ENCODE measurements at places on chromosomes 13 and 19. TPM values are rescaled to one million over a fixed set of nuclear protein-coding genes. Genes with fewer than 3 reads are reported as not detected.
A peak's percentile ranks its signal among the peaks of the same experiment; 100 is the strongest.

PLIN5 gene
- 42.3 TPM for total RNA-seq

GARIN5A gene
- 2.6 TPM for total RNA-seq

MADCAM1 gene
- total RNA-seq, result 0.66 TPM

CFAP97D2 gene
- 2.2 TPM for total RNA-seq

LILRA5 gene
- total RNA-seq, result 1.7 TPM

SIGLEC8 gene
- not detected for total RNA-seq

FCAR gene
- not detected for total RNA-seq

ZNF44 gene
- total RNA-seq, result 7.2 TPM

MIR17HG gene
- total RNA-seq, result 4.3 TPM

SBK3 gene
- total RNA-seq, result not detected

DNA sequence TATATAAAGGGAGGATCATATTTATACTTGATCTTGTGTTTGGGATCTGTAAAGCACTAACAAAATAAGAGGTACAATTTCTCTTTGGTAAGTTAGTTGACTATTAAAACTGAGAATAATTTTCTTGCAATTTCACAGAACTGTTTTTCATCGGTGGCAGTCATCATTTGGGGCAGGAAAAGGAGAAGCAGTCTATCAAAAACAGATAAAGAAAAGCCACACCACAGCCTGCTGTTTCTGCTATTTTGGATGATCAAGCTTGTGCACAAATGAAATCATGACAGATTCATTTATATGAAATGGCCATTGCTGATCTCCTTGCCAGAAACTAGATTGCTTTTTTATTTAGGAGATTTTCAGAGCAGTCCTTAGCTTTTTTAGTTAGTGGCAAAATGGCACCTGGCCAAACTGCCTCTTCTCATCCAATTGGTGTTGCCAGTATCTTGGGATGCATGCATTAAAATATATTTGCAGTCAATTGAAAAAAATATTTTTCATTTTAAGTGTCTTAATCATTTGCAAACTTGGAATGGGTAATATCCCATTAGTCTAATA is 326.0 kb downstream of the HS6ST3 start:
- no peak for DNase-seq

DNA sequence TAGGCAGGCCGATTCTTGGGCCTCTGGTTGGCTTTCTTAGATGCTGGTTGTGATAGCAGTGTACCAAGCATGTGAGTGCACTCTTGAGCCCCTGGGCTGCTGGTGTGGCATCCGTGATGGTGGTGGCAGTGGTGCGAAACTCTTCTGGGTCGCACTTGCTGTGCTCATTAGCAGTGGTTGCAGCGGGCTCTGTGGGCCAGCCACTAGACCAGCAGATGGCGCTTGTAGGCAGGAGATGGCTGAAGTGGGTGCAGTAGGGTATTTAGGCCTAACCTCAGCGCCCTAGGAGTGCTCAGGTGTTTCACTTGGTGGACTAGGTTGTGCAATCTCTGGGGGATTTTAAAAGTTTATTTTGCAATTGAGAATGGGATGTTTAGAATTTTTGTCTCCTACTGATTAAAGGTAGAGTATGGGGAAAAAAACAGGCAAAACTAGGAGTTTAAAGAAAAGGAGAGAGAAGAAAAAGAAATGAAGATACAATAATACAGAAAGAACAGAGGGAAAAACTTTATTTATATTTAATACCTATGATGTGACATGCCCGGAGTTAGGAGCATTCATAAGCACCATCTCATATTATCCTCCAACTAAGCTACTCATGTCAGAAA is 4.3 kb upstream of the ZNF17 start:
- peak; percentile 50 for DNase-seq

GRCh38 chr19:4738734-4739133 is 15.1 kb upstream of the DPP9 start:
- no peak for DNase-seq

- no peak for DNase-seq
These were observed 13.5 kb downstream of the SNRNP70 start for GRCh38 chr19:49098795-49099194.

GRCh38 chr13:25778365-25778764 is 273.5 kb downstream of the SHISA2 start:
- DNase-seq, result no peak

GRCh38 chr19:16660763-16661479 is at the start of gene TMEM38A:
Gene TMEM38A (plus strand): TSS chr19:16661139. CDS start chr19:16661218, 79 bp downstream.
- peak; percentile 48 for DNase-seq

- no peak for DNase-seq
These were observed 20.5 kb downstream of the SLC15A1 start for GRCh38 chr13:98731925-98732324.

GRCh38 chr19:38351865-38352395 is 16.3 kb downstream of the CATSPERG start:
- no peak for DNase-seq

DNA sequence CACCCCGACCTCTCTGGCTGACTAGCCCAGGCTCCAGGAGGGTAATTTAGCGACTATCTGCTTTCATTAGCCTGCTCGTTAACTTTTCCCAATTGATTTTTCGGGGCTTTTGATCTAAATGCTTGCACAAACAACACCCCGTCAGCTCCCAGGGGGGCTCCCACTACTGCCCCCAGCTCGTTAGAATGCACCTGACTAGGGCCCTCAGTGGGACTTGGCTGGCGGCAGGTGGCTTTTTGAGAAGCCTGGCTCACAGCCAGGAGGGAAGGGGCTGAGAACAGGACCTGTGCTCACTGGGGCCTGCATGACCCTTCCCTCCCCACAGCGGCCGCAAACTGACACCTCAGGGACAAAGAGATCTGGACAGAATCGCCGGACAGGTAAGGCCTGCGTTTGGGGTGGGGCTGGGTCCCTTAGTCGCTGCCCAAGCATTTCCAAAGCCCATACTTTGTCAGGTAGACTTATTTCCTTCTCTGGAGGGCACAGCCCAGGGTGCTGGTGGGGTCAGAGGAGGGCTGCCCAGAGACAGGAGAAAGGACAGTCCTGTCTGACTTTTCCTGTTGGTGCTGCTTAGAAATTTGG is 7.6 kb upstream of the CD79A start:
- DNase-seq, result no peak

DNA sequence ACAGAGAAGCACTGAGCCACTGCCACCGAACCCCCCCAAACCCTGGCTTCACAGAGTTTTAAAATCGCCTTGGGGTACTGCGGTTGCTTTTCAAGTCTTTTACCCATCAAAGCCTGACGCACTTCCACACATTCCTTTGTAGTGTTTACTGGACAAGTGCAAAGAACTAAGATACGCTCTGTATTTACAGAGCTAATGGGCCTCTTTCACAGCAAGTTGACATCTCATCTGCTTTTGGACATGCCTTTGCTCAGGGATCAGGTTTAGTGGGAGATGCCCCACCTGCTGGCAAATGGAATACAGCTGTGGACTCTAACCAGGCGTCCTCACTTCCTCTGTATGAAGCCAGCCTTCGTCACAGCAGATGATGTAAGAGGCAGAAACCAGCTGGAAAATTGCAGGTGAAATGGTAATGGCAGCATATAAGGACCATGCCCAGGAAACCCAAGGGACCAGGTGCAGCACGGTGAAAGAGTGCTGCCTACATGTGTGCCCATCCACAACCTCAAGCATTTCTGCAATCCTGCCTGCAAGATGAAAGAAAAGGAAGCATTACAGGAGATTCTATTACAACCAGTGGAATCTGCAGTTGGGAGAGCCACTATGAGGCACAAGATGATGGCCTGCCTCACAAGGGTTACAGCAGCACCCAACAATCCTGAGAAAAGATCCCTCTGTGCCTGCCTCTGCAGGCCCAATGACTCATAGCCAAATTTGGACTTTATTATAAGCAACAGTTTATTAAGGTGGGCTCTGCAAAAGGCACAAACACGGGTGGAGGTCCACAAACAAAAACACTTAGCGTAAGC is 34.7 kb downstream of the BRD4 start:
- DNase-seq, result peak; percentile 31

DNA sequence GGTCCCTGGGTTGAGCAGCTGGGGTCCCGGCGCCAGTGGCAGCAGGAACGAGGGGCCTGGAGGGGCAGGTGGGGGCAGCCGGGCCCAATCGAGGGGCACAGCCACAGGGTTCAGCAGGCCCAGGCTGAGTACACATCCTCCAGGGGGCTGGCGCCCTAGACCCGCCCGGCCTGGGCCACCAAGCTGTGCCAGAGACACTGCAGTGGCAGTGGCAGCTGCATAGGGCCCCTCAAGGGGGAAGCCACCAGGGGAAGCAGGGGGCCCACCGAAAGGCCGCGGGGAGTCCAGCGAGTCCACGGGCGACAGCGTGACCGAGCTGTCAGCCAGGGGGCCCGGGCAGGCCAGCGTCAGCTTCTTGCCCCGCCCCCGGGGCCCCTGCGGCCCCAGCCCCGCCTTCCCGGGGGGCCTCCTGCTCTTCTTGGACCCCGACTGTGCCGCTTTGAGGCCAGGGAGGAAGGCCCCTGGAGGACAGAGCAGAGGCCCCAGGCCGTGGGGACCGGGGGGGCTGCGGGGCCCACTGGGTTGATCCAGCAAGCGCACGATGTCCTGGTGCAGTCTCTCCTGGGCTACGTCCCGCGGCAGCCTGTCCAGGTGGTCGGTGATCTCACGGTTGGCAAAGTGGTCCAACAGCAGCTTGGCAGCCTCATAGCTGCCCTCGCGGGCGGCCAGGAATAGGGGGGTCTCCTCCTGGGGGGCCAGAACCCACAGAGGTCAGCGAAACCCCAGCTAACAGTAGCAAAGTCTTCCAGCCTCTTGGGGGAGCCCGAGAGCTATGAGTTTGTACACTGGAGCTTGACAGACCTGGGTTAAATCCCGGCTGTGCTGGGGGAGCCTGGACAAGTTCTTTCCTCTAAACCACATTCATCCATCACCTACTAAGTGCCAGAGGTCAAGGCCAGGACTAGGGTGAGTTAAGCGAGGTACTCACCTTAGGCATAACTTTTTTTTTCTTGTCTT is 39.5 kb downstream of the NOTCH3 start:
- DNase-seq, result no peak

- DNase-seq, result no peak
These were observed 53.8 kb upstream of the RCBTB2 start for GRCh38 chr13:48586591-48587103.

DNA sequence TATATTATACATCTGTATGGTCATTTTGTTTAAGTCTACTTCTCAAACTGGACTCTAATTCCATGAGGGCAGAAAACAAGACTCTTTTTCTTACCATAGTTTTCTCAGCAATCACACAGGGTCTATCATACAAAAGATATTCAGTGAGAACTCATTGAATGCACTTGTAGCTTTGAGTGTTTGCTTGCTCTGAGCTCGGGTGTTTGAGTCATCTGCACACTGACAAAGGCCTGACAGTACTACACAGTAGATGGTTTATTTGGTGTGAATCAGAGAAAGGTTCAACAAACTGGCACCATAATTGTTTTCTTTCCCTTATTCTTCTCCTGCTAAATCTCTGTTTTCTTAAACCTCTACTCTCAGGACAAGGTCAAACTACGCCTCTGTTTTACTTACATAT is 586.4 kb downstream of the LMO7 start:
- no peak for DNase-seq

DNA sequence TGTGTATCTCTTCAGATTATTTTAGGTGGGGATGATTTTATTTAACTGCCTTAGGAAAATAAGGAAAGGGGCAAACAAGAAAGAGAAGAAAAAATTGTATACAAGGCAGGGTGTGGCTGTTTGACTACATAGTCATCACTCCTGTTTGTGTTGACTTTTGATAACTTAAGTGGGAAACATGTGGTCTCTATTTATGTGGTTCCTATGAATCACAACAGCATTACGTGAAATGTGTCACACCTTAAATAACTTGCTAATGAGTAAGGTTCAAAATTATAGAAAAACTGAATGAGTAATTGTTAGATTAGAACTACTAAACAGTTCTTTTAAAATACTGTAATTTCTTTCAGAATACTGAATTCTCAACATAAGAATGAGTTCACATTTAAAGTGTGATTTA is 69.3 kb downstream of the LMO7 start:
- no peak for DNase-seq

DNA sequence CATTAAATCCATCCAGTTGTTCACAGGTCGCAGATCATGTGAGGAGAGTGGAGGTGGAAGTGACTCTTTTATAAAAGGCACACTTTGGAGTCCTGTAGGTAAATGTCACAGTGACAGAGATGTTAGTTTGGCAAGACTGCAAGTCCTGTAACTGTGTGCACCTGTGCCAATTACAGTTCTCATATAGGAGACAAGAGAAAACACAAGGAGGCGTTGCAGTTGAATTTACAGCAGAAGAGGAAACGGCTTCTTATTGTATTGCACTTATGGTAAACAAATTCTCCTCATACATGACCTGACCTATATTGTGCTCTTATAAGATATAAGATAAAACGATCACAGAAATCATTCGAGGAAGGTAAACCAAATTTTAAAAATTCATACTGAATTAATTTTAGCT is 732.8 kb upstream of the SLC10A2 start:
- no peak for DNase-seq

DNA sequence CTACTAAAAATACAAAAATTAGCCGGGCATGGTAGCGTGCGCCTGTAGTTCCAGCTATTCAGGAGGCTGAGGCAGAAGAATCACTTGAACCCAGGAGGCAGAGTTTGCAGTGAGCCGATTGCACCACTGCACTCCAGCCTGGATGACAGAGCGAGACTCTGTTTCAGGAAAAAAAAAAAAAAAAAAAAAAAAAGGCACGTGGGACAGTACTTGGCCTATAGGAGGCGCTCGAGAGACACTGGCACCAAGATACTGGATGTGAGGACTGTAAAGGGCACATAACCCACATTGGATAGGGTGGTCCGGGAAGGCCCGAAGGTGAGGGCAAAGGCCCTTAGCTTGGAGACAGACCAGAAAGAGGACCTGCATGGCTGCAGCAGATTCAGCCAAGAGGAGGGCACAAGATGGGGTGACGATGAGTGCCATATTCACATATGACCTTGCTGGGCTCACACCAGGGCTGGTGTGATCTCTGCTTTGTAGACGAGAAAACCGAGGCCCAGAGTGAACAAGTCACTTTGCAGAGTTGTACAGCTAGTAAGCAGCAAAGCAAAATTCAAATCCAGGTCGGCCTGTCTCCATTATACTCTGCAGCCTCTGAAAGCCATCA is 89.4 kb downstream of the DPF1 start:
- DNase-seq, result no peak

- DNase-seq, result no peak
These were observed 78.8 kb downstream of the CHST8 start for GRCh38 chr19:33700408-33701013.

DNA sequence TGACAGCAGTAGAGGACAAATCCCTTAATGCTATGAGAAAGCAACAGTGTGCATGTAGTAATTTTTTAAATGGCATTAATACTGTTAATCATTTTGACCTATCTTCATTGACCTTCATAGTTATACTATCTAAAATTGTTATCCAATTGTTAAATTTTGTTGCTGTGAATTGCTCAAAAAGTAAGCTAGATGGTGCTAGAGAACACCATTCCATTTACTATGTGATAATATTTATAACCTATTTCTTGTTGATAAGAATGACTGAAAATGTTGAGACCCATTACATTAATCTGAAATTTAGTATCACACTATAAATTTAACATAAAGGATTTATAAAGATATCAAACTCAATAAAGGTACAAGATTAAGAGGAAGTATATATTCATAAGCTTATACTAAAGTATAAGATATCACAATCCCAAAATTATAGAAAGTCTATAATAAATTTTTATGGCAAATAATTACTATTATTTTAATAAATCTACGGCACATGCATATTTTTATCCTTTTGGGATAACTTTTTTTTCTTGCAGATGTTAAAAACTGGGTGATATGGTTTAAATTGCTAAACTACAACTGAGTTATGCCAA is 1573.3 kb downstream of the PCDH9 start:
- DNase-seq, result no peak
